ENCODE measurements at places on chromosomes 4 and X. TPM values are rescaled to one million over a fixed set of nuclear protein-coding genes. Genes with fewer than 3 reads are reported as not detected.

GRCh38 chr4:78732332-78733104 is 43.6 kb upstream of the BMP2K start:
- H3K36me3 ChIP-seq = no peaks in the 10 kb centered on the region
- H3K27ac ChIP-seq = no peak overlapping the region

GRCh38 chr4:89410687-89411086 is 103.1 kb upstream of the GPRIN3 start:
- H3K4me3 ChIP-seq = no peak overlapping the region
- H3K27me3 ChIP-seq = no peaks in the 10 kb centered on the region
- H3K36me3 ChIP-seq = no peaks in the 10 kb centered on the region
- peak overlapping the region; percentile 24 for H3K27ac ChIP-seq
- DNase-seq = no peak

DNA sequence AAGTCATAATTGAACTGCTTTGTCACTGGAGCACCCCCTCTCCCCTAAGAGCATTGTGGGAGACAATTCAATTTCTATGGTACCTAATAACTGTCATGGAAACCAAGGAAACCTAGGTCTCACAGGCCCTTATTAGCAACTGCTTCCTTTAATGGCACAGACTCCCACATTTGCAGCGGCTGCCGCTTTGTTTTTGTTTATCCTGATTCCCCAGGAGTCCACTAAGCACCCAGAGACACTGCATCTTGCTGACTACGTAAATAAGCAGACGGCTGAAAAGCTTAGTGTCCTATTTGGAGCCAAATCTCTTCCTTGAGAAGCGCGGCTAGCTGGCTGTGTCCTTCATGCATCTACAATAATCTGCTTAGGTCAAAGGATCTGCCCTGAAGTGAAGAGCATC is 494.4 kb downstream of the TMA16 start:
- H3K4me3 ChIP-seq = no peak overlapping the region
- H3K36me3 ChIP-seq = no peaks in the 10 kb centered on the region
- DNase-seq = no peak
- no peaks in the 10 kb centered on the region for H3K4me1 ChIP-seq
- no peak overlapping the region for H3K27ac ChIP-seq

- H3K4me1 ChIP-seq = peaks cover 11% of the 10 kb centered on the region
- no peak overlapping the region for H3K4me3 ChIP-seq
- no peaks in the 10 kb centered on the region for H3K27me3 ChIP-seq
- peaks cover 10% of the 10 kb centered on the region for H3K36me3 ChIP-seq
- DNase-seq = no peak
- peak overlapping the region; percentile 76 for H3K27ac ChIP-seq
These were observed 49.4 kb downstream of the ARHGEF6 start for GRCh38 chrX:136731207-136731782.

Gene AMBN
- not detected for total RNA-seq

- H3K27me3 ChIP-seq = no peaks in the 10 kb centered on the region
- H3K36me3 ChIP-seq = no peaks in the 10 kb centered on the region
- no peaks in the 10 kb centered on the region for H3K4me1 ChIP-seq
- H3K4me3 ChIP-seq = no peak overlapping the region
- H3K27ac ChIP-seq = no peak overlapping the region
- no peak for DNase-seq
These were observed 50.9 kb downstream of the COX18 start for GRCh38 chr4:73018595-73018994.

- no peaks in the 10 kb centered on the region for H3K36me3 ChIP-seq
- no peak overlapping the region for H3K27ac ChIP-seq
- no peaks in the 10 kb centered on the region for H3K4me1 ChIP-seq
- H3K27me3 ChIP-seq = no peaks in the 10 kb centered on the region
- no peak for DNase-seq
- H3K4me3 ChIP-seq = no peak overlapping the region
These were observed 32.8 kb downstream of the KCNIP4 start for GRCh38 chr4:21915761-21916160.

Gene AMOT
- 6.3 TPM for total RNA-seq

DNA sequence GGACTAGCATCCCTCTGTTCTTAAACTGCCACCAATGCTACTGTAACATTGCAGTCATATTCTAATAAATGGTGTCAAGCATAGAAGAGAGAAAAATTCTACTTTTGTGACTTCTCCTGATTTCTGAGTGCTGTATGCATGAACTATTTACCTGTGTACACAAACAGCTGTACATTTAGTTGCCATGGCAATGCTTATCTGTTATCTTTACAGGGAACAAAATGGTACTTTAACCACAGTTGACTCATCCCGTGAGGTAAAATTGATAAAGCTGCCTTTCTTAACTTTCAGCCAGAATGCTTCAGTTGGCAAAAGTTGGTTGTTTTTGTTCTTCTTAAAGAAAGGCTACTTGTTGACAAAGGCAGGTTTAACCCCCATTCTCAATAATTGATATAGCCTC is 587.5 kb upstream of the MAGEB2 start:
- H3K27ac ChIP-seq = no peak overlapping the region
- no peak overlapping the region for H3K4me3 ChIP-seq
- DNase-seq = no peak
- H3K36me3 ChIP-seq = no peaks in the 10 kb centered on the region
- H3K27me3 ChIP-seq = no peaks in the 10 kb centered on the region
- no peaks in the 10 kb centered on the region for H3K4me1 ChIP-seq

- H3K27ac ChIP-seq = no peak overlapping the region
- no peaks in the 10 kb centered on the region for H3K36me3 ChIP-seq
- no peak for DNase-seq
- H3K4me1 ChIP-seq = no peaks in the 10 kb centered on the region
- no peak overlapping the region for H3K4me3 ChIP-seq
These were observed 1700.6 kb upstream of the TENM3 start for GRCh38 chr4:180542445-180543100.

Gene ALPK1
- total RNA-seq = 10.0 TPM

DNA sequence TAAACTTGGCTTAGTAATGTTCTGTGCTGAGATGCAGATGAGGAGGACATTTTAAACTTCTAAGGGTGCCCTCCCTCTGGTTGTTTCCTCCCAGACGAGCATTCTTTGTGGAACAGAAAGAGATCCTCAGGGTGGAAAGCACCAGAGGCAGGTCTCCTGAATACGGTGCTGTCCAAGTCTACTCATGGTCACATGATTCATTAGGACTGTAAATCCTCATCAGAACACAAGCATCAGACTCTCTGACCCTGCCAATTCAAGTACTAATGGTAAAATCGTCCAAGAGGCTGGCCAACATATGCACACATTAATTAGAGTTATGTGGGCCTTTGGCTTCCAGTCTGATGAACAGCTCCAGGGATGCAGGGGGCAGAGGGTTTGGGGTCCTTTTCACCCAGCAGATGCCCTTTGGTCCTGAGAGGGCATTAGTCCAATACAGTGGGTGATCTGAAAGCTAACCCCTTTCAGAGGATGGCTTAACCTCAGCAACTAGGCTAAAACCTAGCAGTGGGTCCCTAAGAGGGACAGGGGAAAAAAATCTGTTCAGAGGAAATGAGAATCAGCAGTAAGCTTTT is 18.2 kb downstream of the HAND2 start:
- H3K4me1 ChIP-seq = no peaks in the 10 kb centered on the region
- no peak for DNase-seq
- no peak overlapping the region for H3K27ac ChIP-seq
- H3K4me3 ChIP-seq = no peak overlapping the region
- peaks cover 96% of the 10 kb centered on the region for H3K27me3 ChIP-seq
- H3K36me3 ChIP-seq = no peaks in the 10 kb centered on the region

Gene F8A2
- not detected for total RNA-seq

DNA sequence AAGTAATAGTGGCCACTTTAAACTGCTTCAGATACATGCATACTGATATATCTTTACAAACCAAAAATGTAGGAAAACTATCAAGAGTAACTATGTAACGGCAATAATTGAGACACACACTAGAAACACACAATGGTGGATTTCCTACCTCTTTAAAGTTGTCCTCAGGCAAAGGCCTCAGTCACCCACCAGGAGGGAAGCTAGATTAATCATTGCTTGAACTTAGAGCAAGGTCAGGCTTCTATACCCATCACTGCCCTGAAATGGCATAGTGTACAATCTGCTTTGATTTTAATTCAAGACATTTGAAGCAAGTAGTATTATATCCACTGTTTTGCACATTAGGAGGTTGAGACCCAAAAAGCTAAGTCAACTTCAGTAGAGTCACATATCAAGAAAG is 110.9 kb downstream of the AREG start:
- no peaks in the 10 kb centered on the region for H3K4me1 ChIP-seq
- H3K36me3 ChIP-seq = no peaks in the 10 kb centered on the region
- no peak overlapping the region for H3K27ac ChIP-seq
- no peak for DNase-seq
- H3K4me3 ChIP-seq = no peak overlapping the region

GRCh38 chrX:69506617-69507499 is 2.7 kb downstream of the NALF2 start:
- no peak for DNase-seq
- no peaks in the 10 kb centered on the region for H3K36me3 ChIP-seq
- H3K27me3 ChIP-seq = no peaks in the 10 kb centered on the region
- H3K4me3 ChIP-seq = no peak overlapping the region

DNA sequence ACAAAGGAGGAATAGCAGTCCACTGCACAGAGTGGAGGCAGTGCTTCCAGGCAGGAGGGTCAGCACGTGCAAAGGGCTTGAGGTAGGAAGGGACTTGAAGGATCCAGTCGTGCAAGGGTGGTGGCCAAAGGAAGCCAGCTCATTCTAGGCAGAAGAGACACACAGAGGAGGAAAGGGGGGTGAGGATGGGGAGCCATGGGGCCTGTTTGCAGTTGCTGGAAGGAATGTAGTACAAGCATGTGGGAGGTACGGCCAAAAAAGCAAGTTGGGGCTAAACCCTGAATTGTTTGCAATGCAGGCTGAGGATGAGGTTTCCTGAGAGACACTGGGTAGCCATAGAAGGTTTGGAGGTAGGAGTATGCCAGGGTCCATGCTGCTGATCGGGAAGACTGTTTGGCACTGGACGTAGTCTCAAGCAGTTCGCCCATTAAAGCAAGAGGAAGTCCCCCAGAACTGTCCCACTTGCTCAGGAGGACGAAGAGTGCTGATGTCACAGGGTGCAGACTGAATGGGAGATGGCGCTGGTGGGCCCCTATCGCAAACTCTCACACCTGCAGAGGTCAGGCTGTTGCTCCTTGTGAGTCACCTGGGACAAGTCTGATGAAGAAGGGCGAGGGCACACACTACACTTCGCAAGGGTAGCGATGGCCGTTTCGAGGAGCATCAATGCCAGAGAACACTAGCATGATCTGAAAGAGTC is 9.1 kb upstream of the MAN2B2 start:
- no peak overlapping the region for H3K27ac ChIP-seq
- H3K4me3 ChIP-seq = no peak overlapping the region
- H3K4me1 ChIP-seq = peaks cover 3% of the 10 kb centered on the region
- no peaks in the 10 kb centered on the region for H3K27me3 ChIP-seq

DNA sequence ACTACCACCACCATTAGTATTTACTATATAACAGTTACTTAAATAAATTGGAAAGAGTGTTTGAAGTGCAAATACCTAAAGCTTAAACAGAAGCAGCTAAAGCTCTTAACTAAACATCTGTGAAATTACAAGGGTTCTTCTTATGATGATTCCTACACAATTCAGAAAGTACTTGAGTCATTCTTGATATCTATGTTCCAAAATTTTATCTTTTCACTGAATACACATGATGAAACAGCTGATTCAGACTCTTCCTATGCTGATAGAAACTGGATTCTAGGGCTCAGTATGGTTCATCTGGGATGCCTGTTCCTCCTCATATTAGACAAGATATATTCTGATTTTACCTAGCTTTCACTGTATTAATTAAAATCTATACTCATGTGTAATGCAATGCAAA is 13.6 kb downstream of the EREG start:
- H3K27me3 ChIP-seq = no peaks in the 10 kb centered on the region
- DNase-seq = no peak
- no peaks in the 10 kb centered on the region for H3K36me3 ChIP-seq
- H3K4me3 ChIP-seq = no peak overlapping the region
- no peak overlapping the region for H3K27ac ChIP-seq
- no peaks in the 10 kb centered on the region for H3K4me1 ChIP-seq
